Hematopoietic multipotent progenitor cell (in vitro differentiated cells): ENCODE measurements at places on chromosomes 5 and 9. TPM values are rescaled to one million over a fixed set of nuclear protein-coding genes. Genes with fewer than 3 reads are reported as not detected.

DNA sequence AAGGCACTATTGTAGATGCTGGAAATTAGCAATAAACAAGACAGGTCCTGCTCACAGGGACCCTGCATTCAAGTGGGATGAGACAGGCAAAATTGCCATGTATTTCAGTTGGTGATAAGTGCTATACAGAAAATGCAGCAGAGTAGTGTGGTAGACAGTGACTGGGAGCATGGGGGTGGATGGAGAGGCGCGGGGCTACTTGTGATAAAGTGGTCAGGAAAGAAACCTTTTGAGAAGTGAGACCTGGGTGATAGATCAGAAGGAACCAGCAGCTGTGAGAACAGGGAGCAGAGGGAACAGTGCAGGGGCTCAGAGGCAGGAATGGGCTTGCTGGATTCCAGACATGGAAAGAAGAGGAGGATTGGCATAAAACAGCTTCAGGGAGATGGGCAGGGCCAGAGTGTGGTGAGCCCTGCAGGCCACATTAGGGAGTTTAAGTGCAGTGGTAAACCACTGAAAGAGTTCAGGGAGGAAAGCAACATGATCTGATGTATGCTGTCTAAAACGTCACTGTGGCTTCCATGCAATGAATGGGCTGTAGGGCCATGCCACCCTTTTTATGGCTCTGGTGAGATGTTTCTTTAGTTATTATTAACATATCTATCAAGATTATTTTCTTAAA is 7.3 kb downstream of the CRHBP start:
- DNase-seq: no peak

DNA sequence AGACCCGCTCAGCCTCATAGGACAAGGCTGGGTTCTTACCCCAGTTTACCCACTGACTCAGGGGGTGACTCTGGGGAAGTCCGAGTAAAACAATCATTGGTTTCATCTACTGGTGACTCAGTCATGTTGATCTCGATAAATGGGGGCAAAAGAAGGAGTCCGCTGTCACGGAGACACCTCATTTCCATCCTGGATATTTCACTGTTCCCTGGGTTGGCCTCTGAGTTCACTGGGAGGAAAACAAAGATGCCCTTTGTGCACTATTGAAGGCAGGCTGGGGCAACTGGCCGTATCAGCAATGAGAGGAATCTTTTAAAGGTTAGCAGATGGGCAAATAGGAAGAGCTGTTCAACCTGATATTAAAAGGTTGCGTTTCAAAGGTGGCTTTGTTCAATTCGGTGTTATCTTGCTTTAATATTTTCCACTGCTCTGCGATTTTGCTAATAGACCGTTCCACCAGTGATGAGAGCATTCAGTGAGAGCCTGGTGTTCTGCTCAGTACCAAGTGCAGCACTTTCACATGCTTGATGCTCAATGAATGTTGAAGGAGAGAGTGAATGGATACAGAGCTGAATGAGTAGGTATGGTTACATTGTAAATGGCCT is 110.2 kb upstream of the EGFLAM start:
- no peak for DNase-seq

DNA sequence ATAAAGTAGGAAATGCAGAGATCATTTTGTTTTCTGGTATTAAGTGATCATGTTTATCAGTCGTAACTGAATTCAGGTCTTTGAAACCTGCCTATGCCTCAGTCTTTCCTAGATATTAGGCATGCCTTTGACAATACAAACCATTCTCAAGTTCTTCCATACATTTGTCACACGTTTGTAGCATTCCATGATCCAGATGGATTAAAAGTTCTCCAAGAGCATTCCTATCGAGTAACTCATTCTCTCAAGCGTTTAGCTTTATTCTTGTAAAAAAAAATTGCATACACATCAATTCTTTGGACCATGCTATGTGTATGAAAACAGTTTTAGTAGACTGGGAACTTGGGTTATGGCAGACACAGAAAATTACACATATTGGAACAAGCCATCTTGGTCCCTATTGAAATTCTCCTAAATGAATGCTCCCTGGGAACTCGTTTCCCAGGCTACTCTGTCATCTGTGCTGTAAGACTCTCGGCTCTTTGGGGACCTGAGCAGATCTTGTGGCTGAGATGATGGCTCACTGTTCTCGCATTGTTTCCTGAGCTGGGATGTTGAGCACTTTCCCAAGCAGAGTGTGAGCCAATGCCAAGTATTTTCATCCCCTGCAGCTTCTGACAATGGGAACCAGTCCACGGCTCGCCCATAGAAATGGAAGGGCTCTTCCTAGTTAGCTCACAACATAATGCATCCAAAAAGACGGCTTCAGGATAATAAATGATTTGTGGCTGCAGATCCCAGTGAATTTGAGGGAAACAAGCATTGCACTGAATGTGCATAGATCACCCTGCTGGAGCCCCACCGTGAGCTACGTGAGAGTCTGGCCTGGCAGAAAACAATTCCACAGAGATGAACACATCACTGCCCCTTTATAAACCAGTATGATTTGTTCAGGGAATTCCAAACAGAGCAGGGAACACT is 230.2 kb downstream of the IRX1 start:
- no peak for DNase-seq

DNA sequence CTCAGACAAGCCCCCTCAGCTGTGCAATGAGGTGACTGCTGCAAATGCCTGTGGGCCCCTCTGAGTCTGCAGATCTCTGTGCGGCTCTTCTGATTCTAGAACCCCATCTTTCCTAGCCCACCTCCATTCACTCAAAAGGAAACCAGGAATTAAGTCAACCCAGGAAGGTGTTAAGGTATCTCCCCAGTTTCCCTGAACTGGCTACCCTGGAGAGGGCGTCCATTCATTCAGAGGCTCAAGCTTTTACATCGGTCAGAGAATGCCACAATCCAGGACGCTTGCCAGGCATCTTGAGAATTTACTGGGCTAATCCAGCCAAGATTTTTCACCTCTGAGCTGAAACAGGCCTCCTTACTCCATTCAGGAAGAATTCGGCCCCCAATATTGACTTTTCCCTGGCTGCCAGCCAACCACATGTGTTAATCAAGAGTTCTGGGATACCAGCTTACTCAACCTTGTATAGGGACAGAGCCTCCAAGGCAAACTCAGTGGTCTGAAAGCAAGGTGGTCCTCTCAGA is 889 bp upstream of the ADAMTS12 start:
- no peak for DNase-seq

GRCh38 chr9:6782981-6783380 is 25.2 kb downstream of the KDM4C start:
- peak; percentile 46 for DNase-seq

- no peak for DNase-seq
Measured at GRCh38 chr9:30913331-30913730, 1471.1 kb upstream of the ACO1 start.

SPINK7 gene
- total RNA-seq: not detected

ZNF366 gene
- under 0.01 TPM for total RNA-seq
